GOT3 (cell line): ENCODE measurements at places on chromosomes 16 and 17.

DNA sequence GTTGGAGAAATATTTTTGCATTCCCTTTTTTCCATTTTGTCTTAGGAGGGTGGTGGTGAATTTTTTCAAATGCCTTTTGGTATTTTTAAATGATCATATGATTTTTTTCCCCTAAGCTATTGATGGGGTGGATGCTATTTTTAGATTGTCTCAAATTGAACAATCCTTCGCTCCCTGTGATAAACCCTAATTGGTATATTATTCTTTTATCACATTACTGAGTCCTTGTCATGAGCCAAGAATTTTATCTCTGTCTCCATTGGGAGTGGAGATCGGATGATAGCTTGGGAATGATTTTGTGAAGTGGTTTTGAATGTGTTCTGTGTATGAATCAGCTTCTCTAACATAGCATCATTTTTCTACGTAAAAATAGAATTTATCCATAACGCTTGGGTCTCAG is 15.4 kb downstream of the NECAB2 start:
- DNase-seq, result no peak

DNA sequence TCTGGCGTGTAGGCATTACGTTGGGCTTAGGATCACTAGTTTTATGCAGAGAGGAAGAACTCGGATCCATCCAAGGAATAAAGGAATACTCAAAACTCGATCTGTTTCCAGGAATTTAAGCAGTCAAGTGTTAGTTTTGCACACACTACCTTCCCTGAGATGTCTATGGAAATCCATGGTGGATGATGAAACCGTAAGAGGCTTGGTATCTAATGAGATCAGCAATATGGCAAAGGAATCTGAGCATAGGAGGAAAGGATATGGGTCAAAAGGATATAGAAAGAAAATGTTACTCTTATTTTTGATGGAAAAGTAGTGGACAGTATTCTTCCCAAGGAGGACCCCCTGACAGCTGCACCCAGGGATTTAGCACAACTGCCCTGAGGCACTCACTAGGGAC is 59.6 kb downstream of the SMG6 start:
- no peak for DNase-seq

DNA sequence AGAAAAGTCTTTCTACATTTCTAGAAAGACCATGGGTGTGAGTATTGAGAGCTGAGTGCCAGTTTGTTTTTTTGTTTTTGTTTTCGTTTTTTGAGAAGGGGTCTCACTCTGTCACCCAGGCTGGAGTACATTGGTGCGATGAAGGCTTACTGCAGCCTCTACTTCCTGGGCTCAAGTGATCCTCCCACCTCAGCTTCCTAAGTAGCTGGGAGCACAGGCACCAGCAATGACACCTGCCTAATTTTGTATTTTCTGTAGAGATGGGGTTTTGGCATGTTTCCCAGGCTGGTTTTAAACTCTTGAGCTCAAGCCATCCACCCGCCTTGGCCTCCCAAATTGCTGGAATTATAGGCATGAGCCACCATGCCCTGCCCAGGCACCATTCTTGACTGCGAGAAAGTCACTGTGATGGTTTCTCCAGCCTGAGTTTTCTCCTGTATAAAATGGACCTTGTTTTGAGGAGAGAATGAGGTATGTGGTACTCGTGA is 673.8 kb downstream of the MAF start:
- no peak for DNase-seq

GRCh38 chr17:32189343-32189742 is 47.0 kb downstream of the RHOT1 start:
- no peak for DNase-seq

DNA sequence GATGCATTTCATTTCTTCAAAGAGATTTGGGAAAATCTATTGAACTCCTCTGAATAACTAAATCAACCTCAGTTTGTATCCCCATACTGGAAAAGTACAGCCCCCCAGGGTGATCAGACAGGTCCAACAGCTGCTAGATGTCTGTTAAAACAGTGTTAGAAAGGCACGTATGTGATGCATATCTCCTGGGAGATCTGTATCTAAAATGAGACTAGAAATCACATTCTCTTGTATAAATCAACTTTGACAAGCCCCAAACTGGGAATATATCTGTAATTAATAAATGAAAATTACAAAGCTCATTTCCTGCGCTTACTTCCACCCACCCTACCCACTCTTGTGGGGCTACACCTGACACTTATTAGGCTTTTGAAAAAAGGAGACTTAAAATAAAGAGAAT is 3.8 kb upstream of the KIF2B start:
- DNase-seq, result no peak

- no peak for DNase-seq
These were observed 273.1 kb upstream of the CCL2 start for GRCh38 chr17:33981711-33982601.

GRCh38 chr17:8832711-8833352 is 33.7 kb upstream of the MFSD6L start:
- no peak for DNase-seq

DNA sequence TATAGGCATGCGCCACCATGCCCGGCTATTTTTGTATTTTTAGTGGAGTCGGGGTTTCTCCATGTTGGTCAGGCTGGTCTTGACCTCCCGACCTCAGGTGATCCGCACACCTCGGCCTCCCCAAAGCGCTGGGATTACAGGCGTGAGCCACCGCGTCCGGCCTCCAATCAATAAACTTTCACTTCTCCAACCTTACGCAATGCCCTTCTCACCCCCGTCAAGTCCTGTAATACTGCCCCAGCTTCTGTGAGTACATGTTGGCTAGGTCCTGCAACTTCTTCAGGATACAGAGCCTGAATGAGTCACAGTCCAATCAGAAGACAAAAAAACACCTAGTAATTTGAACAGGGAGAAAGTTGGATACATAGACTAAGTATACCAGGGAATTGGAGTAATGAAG is 47.1 kb upstream of the PHOSPHO1 start:
- DNase-seq, result no peak

GRCh38 chr17:14762736-14763479 is 462.0 kb downstream of the HS3ST3B1 start:
- no peak for DNase-seq

DNA sequence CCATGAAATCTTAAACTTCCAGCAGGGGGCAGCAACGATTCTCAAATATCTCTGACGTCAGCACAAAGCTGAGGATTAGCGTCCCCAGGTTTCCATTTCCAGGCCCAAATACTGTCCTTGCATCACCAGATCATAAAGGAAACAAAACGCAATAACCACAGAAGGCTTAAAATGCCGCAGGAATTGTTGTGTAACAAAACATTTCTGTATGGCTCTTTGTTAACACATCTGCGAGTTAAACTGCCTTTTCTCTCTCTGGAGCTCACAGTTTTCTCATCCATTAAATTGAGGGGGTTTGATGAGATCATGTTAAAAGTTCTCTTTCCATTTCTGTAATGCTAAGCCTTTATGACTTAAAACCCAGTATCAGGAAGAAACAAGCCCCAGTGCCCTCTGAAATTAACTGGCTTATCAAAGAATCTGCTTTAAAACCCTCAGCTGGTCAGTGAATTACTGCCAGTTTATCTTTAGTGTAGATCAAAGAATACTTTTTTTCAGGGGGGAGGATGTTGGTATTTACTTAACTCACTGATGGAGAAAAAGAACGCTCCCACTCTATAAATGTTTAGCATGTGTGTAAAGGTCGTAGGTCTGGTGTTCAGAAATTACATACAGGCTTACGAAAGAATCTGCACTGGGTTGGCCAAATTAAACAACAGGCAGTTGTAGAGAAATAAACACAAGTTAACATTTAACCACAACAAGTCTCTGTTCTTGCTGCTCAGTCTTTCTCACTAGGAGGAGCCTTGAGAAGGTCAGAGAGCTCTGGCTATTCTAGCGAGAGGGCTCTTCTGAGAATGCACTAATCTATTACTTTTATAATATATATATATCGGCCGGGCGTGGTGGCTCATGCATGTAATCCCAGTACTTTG is 10.6 kb upstream of the TERF2 start:
- DNase-seq, result no peak

- no peak for DNase-seq
These were observed 2.3 kb downstream of the RPRML start for GRCh38 chr17:46976626-46977270.

DNA sequence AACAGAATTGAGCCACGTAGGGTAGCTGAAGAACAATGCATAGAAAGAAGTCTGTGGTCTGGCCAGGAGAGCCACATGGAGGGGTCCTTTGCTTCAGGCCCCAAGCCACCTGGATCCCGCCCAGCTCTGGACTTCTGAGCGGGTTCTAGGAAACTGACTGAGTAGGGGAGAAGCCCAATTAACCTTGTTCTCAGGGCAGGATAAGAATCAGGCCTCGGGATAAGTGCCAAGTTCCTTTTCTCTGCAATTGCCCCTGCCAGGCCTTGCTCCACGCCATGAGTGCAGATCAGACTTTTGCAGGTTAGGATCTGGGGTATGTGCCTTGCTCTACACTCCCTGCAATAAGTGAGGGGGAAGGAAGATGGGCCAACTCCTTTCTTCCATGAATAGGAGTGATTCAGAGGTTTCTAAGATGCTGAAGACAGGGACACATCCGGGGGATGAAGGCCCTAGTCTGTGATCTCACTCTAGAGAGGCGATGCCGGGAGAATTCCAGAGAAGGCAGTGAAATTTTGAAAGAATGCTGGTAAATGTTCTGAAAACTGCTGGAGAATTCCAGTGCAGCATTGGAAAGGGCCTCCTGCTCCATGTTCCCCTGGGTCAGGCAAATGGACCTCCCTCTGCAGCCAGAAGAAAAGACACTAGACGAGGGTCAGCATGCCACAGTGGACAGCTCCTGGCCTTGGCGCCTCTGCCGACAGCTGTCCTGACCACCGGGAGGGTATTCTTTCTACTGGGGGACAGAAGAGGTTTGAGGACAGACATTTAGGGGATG is 5.8 kb downstream of the NEUROD2 start:
- no peak for DNase-seq

- DNase-seq, result no peak
These were observed 128.6 kb downstream of the SHISA6 start for GRCh38 chr17:11369575-11369974.

DNA sequence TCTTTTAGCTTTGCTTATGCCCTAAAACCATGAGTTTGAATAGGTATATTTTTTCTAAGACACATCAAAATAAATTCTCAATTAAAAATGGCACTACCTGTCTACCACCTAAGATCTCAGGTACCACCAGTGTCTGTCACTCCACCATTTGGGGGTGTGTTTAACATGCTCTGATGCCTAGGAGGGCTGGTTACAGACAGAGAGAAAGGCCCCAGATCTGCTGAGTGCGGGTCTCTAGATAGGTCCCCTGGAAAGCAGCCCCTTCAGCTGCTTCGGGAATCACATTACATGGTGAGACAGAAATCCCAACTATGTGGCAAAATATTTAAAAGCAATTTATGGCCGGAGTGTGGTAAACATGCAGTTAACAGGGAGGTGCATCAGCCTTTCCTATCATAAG is 653 bp upstream of the VAC14 start:
- no peak for DNase-seq

DNA sequence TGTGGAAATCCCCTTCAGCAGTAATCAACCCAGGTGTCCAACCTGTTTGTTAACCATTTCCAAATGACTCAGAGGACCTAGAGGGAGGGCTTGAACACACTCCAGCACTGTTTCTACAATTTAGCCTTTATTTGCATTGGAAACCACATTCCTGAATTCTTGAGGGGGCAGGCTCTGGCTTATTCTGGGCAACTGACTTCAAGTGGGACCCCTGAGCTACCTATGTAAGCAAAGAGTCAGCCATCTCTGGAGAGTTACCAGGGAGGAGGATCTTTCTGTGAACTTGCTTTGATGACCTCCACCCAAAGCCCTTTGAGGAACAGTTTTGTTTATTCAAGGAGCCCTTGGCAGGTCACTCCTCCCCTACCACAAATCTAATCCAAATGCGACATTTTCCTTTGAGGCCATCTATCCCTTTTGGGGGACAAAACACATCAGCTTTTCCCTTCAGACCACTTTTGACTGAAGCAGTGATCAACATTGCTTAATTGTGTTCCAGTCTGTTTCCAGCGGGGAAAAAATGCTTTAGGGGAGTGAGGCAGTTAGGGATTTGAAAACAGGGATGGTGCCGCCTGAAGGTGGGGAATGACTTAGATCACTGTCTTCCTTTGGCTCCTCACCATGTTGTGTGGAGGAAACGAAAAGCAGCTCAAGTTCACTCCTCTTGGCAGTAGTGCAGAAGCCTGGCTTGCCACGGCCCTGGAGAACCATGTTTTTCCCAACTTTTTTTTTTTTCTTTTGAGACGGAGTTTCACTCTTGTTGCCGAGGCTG is 46.2 kb downstream of the TUBD1 start:
- no peak for DNase-seq

- no peak for DNase-seq
These were observed 1.1 kb downstream of the GAS7 start for GRCh38 chr17:10197362-10197720.

GRCh38 chr16:3187798-3188674 is at the start of gene OR1F1:
Gene OR1F1 (plus strand): TSS chr16:3188204.
- no peak for DNase-seq
